ENCODE measurements at places on chromosomes 7 and 10. TPM values are rescaled to one million over a fixed set of nuclear protein-coding genes. Genes with fewer than 3 reads are reported as not detected.

GRCh38 chr10:69716711-69717560 is 84.8 kb upstream of the COL13A1 start:
- peak; percentile 71 for DNase-seq

HSPA12A gene
- total RNA-seq = 36.6 TPM

DNA sequence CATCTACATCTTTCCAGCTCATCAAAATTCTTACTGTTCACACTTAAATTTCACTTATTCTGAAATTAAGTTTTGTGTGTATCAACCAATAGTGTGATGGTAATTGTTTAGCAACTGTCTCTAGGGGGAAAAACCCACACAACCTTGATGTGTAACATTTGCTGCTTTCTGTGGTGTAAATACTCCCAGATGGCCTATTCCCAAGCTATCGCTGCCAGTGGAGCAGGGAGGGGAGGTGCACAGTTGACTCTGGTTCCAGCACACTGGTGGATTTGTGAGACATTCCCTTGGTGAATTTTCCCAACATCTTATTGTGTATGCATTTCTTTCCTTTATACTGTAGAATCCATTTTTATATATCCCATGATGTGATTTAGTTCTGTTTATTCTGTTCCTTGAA is 275.9 kb upstream of the SHH start:
- no peak for DNase-seq

IGF2BP3 gene
- total RNA-seq = 5.2 TPM

DNA sequence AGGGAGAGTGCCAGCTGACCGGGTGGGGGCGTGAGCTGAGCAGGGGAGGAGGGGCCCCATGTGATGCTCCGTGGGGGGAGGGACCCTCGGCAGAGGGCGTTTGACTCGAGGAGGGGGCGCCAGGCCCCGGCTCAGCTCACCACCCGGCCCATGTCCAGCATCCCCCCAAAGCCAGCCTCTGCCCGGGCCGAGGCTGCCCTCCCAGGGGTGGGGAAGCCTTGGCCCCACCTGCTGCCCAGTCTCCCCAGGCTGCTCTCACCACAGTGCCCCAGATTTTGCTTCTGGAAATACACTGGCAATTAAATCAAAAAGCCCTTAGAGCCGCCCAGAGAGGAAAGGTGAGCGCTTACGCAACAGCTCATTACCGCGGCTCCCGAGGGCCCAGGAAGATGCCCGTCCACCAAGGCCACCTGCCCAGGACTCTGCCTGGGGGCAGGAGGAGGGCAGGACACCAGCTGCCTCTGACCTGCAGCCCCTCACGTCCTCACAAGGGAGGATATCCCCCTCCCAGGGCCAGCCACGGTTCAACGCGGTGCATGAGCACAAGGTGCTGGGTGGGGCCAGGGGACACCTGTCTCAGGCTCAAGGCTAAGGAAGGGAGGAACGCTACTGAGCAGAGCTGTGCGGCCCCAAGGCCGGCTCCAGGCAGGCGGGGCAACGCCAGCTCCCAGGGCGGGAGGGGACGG is 70.0 kb upstream of the INPP5A start:
- DNase-seq = no peak

GRCh38 chr7:93442478-93443224 is 131.9 kb downstream of the CALCR start:
- DNase-seq = no peak

DNA sequence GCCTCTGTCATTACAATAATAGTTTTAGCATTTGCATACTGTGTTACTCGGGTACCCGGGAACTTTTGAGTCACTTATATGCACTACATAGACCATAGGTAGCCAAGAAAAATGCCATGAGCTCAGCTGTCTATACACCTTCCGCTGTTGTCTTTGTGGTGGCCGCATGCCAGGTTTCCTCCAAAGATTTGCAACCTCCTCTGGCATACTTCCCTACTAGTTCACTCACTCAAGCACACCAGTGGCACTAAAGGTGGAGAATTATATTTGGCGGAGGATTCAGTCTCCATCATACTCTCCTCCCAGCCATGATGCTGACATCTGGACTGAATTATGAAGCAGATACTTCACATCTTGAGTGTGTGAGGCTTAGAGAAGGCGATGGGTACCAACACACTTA is 35.6 kb upstream of the GRB10 start:
- DNase-seq = peak; percentile 57

DNA sequence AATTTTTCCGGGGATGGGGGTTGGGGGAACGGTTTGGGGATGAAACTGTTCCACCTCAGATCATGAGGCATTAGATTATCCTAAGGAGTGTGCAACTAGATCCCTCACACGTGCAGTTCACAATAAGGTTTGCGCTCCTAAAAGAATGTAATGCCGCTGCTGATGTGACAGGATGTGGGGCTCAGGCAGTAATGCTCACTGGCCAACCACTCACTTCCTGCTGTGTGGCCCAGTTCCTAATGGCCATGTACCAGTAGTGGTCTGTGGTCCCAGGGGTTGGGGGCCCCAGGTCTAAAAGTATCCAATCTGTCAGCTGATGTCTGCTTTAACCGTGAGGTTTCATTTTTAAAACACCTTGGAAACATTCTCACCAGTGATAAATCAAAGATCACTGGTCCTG is 2.2 kb downstream of the STN1 start:
- no peak for DNase-seq

GRCh38 chr7:39252916-39253315 is 275.2 kb downstream of the POU6F2 start:
- no peak for DNase-seq

PNLIP gene
- not detected for total RNA-seq

- DNase-seq = no peak
These were observed 222.0 kb downstream of the TWIST1 start for GRCh38 chr7:18895456-18895855.

DNA sequence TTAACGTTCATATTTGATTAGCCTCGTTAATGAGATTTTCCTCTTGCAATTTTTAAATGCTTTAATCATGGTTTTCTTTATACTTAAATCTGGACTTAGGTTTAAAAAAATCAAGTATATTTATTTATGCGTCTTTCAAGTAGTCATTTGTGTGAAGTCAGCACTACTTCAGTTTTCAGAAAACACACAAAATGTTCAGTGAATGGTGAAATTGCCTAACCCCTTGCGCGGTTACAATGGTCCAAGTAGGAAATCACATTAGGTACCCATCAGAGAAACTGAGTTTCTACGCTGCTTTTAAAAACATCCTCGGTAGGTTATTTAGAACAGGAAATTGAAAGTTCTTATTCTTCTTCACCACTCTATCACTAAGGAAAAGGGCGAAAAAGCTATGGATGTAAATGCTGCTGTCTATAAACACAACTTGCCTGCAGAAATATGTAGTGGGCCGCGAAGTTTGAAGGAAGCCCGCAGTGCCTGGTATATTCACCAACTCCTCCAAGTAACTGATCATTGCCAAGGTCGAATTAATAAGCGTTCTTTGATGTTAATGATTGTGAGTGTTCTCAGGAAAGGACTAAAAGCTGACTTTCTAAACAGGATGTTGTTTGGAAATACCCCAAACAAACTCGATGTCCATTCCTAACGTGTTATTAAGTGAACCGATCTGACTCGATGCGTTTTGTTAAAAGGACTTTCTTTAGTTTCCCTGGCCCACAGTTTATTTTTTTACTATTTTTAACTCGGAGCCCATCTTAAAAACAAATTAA is 1.0 kb downstream of the SYPL1 start:
- peak; percentile 27 for DNase-seq

GRCh38 chr7:17369691-17370426 is 71.4 kb downstream of the AHR start:
- no peak for DNase-seq

DNA sequence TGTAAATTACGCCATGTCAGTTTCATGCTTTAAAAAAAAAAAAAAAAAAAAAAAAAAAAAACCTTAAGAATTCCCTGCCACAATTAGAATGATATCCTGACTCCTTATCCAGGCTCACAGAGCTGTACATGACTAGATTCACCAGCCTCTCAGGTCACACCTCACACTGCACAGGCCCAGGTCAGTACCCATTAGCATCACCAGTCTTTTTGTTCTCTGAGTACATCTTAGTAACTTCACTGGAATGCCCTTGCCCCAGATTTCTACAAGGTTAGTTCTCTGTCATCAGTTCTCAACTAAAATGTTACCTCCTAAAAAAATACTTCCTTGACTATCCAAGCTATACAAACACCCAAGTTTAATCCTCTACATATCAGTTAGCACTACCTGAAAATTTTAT is 211.0 kb downstream of the LRRN3 start:
- DNase-seq = no peak

DNA sequence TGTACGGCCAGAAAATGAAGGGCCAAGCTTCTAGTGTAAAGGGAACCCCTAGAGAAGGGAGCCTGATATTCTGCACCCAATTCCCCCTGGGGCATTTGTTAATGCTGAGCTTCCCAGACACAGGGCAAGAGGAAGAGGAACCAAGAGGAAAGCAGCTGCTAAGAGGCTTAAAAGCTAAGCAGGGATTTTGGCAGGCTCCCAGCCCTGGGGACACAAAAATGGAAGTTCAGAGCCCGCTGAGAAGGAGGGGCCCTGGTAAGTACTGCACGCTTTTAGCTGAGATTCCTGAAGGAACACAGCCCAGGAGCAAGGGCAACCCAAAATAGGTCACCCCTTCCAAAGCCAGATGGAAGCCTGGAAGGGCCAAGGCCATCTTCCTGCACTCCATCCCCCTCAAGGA is 387.3 kb upstream of the MGMT start:
- no peak for DNase-seq

OGDH gene
- total RNA-seq = 199 TPM

DNA sequence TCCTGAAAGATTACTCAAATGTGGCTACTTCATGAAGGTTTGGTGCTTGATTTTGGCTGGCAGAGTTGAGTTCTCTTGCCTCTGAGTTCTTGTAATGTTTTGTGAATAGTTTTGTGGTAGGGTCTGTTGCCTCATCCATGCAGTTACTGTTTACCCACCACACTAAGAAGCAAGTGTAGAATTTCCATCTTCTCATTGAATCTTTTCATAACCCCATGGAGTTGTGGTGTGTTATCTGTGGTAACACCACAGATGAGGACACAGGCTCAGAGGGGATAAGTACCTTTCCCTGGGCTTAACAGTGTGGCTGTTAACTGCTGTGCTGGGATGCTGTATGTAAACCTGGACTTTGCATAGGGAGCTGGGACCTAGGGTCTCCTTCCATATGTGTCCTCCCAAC is 186.3 kb downstream of the CAMK1D start:
- DNase-seq = no peak

GRCh38 chr7:148783801-148784527 is 85.3 kb downstream of the CUL1 start:
- no peak for DNase-seq
